ENCODE measurements at places on chromosomes 12 and 14.

DNA sequence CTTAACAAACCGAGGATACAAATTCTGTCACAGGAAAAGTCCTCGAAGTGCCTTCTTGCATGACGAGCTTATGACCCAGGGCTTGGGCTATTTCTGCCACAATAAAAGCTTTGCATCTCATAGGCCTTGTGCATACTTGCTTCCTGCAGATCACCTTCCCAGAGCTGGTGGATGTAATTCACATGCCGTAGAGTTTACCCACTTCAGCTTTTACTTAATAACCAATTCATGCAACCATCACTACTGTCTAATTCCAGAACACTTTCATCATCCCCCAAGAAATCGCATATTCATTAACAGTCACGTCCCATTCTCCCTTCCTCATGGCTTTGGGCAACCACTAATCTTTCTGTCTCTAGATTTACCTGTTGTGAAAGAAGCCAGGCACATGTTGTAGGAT lies 9.0 kb upstream of the BDKRB1 start:
- no peak for DNase-seq

DNA sequence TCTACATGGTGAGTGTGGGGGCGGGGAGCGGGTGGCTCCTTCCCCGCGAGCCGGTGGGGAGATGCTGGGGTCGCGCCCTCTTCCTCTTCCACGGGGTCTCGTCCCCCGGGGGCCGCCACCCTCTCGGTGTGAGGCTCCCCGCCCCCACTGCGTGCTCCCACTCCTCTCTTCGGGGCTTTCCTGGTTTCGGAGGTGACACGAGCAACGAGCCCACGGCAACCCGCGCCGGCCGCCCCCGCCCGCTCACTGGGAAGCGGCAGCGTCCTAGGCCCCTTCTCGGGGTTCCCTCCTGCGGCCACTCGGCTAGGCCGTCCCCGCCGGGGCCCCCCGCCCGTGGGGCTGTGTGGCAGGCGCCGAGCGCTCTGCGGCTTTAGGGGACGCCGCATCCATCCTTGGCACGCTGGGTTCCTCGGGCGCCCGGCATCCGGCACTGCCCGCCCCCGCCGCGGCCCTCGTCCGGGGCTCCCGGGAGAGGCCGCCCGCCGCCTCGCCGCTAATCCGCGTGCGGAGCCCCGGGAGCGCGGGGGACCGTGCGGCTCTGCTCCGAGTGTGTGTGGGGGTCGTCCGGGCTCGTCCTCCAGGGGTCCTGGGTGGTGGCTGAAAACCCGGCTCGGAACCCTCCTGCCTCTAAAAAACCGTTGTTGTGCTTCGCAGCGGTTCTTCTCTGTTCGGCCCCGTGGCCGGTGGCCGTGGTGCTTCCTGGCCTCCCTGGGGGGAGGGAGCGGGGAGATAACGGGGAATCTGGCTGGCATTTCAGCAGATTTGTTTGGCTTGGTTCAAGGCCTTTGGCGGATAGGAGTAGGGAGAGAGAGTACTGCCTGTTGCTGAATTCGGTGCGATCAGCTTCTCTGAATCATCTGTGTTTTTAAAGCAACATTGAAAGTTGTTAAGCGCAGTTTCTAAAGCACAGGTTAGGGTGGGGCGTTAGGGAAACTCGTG lies 1.0 kb downstream of the PCNX1 start:
- peak; percentile 21 for DNase-seq

- no peak for DNase-seq
Observed at GRCh38 chr14:89491711-89492381, 74.8 kb upstream of the FOXN3 start.

GRCh38 chr12:83102499-83102898 lies 415.8 kb downstream of the TMTC2 start:
- DNase-seq = no peak

DNA sequence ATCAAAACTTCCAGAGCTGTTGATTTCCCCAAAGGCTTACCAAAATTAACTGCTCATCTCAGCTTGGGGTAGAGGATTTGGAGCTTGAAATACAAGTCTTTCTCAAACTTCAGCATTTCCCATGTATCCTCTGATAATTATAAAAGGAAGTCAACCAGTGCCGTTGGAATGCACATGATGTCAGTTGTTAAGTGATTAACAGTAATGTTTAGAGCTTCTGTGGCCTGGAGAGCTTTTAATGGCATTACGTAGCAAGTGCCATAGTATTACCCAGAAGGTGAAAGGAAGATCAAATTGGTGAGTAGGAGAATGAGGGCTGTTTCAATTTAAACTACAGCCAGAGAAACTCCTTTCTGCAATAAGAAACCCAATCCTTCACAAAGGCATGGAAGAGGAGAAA lies 62.5 kb upstream of the PTPRR start:
- DNase-seq = no peak
